Activated naive CD4-positive, alpha-beta T cell (primary cell): ENCODE measurements at places on chromosomes 1 and 21.

DNA sequence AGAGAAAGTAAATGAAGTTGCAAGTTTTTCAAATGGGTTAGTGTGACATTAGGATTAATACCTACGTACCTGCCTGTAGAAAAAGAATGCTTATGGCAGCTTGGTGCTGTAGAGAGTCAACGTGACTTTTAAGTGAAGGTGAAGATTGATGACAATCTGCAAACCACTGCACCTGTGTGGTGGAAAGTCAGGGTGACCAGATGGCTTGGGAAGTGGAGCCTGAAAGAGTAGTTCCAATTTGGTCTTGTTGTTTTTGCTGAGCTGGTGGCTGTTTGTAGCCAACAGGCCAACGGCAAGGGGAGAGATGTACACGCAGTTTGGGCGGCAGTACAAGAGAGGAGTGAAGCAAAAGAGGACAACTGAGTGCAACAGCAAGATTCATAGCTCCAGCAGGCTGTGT lies 78.1 kb upstream of the JAK1 start:
- DNase-seq: no peak

- no peak for DNase-seq
Observed at GRCh38 chr1:15290382-15290781, 43.4 kb downstream of the FHAD1 start.

DNA sequence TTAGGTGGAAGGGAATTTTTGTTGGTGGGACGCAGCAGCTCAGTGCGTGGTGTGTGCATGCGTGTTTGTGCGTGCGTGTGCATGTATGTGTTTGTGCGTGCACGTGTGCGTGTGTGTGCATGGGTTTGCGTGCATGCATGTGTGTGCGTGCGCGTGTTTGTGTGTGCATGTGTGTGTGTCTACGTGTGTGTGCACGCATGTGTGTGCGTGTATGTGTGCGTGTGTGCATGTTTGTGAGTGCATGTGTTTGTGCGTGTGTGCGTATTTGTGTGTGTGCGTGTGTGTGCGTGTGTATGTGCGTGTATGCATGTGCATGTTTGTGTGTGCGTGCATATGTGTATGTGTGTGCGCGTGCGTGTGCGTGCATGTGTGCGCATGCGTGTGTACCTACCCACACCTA lies 20.2 kb downstream of the ATP5PO start:
- DNase-seq: no peak

- no peak for DNase-seq
Observed at GRCh38 chr1:198171667-198172540, 15.1 kb downstream of the NEK7 start.

- DNase-seq: no peak
Observed at GRCh38 chr1:183274836-183275235, 88.8 kb downstream of the LAMC2 start.

DNA sequence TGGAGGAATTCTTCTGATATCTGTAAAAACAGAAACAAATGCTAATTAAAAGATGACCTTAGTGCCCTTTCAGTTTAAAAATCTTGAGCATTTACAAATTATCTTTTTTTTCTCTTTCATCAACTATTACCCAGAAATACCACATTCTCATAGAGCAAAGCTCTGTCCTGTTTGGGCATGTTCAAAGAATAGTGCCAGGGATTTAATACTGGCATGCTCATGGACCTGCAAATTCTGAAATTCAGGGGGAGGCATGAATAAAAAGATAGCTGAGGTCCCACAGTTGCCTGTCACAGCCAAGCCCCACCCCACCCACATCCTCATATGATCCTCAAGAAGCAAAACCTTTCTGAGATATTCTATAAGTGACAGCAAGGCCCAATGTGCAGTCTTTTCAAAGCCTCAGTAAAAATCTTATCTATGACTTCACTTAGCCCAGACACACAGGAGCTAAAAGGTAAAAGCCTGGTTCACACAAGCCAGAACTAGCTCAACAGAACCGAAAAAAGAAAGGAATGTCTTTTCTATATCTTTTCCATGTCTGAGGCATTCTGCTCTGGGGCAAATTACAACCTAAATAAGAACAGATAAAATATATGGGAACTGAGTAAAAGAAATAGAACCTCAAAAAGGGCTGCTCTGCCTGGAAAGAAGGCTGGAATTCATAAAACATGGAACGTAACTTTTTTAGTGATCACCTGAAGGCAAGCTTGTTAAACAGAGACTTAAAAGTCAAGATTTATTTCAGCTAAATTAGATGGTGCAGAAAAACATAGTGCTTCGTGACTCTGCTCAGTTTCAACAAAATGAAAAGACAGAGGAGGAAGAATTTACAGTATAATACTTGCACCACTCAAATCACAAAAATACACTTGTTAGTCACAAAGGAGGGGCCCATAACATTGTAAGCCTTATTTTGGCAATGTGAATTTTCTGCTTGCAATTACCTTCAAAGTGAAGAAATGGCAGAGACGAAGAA lies 11.0 kb downstream of the WLS start:
- DNase-seq: no peak

- DNase-seq: no peak
Observed at GRCh38 chr1:202836623-202837403, 26.1 kb downstream of the PCAT6 start.

GRCh38 chr1:160838888-160839287 lies 23.8 kb downstream of the CD244 start:
- DNase-seq: no peak
